NCI-H1105 (cell line): ENCODE measurements at places on chromosomes 1 and 21.
A peak's percentile ranks its signal among the peaks of the same experiment; 100 is the strongest.

DNA sequence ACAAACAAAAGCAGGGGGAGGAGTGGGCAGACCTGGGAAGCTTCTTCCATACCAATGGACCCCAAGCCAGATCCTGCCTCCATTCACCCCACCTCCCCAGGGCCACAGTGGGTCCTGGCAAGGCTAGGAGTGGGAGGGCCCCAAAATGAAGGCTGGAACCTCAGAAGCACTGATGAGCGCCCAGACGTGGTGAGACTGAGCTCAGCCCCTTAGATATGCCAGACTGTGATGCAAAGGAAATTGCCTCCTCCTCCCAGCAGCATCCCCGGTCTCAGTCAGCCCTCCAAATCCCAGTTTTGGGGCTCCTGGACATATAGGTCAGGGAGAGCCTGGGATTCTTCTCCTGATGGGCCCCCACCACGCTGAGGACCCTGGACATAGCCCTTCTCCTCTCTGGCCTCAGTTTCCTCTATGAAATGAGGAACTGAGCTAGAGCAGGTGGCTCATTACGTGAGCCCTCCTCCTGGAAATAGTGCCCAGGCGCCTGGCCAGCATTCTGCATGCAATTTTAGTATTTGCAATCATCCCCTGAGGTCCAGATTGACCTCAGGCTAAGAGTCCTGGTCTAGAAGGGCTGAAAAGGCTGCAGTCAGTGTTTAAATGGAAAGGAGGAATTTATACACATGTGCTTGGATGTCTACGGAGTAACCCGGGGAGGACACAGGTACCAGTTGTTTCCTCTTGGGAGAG is 33.5 kb downstream of the RHBG start:
- DNase-seq, result no peak

GRCh38 chr21:17270229-17270628 is 242.6 kb upstream of the CXADR start:
- peak; percentile 33 for DNase-seq

DNA sequence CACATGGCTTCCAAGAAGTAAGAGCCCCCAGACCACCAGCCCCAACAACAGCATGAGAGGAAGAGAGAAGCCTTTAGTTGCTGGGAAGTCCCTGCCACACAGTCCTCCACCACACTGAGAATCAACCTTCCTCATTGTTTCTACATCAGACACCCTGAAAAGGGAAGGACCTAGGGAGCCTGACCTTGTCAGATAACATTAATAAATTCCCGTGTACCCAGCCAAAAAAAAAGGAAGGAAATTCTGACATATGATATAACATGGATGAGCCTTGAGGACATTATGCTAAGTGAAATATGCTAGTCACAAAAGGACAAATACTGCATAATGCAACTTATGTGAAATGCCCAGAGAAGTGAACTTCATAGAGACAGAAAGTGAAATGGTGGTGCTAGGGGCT is 65.6 kb upstream of the ARHGAP29 start:
- no peak for DNase-seq

- DNase-seq, result no peak
Observed at GRCh38 chr1:47575855-47576757, 138.3 kb downstream of the FOXD2 start.

DNA sequence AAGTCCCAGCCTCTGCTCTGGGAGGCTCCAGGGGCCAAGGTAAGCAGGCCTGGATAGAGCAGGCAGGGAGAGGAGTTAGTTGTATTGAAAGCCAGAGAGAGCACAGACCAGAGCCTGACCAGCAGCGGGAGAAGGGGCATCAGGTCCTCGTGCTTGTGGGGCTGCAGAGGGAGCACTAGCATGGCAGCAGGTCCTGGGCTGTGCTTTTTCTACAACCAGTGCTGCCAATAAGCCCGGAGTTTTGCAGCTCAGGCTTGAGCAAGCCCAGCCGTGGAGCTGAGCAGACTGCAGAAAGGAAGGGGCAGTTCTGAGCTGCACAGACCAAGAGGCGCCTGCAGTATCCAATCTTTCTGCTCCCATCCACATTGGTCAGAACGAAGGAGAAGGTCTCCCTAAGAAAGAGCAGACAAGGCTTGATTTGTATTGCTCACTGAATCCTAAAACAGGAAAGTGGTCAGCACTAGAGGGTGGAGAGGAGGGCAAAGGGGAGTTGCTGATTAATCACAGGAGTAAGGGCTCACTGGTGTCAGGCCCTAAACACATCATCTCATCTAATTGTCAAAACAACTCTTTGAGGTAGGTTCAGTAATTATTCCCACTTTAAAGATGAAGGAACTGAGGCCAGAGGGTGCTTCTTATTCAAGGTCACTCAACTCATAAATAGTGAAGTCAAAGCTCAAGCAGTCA is 2.7 kb downstream of the DENND2D start:
- DNase-seq, result no peak

DNA sequence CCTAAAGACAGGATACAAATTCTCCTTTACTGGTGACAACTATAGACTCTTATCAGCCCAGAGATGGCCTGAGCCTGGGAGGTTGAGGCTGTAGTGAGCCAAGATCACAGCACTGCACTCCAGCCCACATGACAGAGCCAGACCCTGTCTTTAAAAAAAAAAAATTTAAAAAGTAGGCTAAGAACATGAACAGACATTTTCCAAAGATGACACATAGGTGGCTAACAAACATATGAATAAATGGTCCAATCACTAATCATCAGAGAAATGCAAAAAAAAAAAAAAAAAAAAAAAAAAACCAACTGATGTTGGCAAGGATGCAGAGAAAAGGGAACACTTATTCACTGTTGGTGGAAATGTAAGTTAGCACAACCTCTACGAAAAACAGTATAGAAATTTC is 65.0 kb downstream of the TOR3A start:
- DNase-seq, result no peak

GRCh38 chr1:88503646-88504045 is 180.4 kb upstream of the PKN2 start:
- no peak for DNase-seq

DNA sequence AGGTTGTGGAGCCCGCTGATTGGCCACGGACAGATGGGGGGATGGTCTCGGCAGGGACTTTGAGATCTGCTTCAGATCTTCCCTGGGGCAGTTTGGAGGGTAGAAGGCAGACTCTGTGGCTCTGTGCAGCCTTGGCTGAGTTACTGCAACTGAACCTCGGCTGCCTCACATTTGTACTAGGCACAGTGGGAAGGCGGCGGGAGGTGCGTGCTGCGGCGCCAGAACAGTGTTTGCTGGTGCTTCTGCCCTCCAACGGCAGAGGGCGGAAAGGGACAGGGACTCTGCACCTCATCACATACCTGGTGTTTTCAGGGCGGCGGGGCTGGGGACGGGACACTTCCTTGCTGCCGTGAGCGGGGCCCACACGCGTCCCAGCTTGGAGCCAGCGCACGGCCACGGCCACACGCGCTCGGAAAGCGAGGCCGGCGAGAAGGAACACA is 26.2 kb downstream of the SLC66A1 start:
- peak; percentile 36 for DNase-seq

DNA sequence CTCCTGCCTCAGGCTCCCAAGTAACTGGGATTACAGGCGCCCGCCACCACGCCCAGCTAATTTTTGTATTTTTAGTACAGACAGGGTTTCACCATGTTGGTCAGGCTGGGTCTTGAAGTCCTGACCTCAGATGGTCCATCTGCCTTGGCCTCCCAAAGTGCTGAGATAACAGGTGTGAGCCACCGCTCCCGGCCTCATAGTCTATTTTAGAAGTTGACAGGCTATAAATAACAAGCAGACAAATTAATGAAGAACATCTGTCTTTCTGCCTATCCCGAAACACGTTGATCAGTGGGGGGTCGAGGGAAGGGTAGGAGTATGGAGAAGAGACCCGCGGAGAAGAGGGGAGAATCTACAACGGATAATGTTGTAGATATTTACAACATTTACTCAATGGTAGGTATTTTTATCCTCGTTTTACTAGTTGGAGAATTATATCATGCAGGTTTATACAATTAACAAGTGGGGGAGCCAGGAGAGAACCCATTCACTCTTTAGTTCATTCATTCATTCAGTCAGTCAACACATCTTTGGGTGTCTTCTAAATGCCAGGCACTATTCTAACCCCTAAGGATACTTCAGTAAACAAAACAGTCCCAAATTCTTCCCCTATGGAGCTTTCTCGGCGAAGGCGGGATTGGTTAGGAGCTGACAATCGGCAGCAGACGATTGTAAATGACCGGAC is 497 bp upstream of the IFNAR2 start:
- no peak for DNase-seq
